ENCODE measurements at places on chromosomes 12 and 14.

DNA sequence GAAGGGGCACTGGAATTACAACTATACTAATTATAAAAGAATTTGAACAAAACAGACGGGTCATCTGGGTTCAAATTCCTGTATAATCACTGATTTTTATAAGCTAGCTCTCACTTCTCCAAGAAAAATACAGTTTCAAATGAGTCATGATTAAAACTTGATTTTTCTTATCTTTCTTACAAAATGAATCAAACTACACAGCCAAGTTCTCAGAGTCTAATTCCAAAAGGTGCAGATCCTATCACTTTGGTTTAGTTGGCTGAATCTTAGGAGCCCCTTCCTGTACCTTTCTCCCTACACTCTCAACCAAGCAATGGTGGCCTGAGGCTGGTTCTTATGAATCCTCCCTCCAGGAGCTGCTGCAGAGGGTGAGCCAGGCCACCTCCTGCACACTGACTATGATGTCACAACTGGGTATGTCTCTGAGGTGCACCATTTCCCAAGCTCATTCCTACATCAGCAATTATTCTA, 43.8 kb upstream of the BMP4 start:
- H3K4me1 ChIP-seq = no peaks in the 10 kb centered on the region
- no peak for DNase-seq
- H3K4me3 ChIP-seq = no peak overlapping the region
- H3K36me3 ChIP-seq = no peaks in the 10 kb centered on the region
- no peak overlapping the region for H3K27ac ChIP-seq

DNA sequence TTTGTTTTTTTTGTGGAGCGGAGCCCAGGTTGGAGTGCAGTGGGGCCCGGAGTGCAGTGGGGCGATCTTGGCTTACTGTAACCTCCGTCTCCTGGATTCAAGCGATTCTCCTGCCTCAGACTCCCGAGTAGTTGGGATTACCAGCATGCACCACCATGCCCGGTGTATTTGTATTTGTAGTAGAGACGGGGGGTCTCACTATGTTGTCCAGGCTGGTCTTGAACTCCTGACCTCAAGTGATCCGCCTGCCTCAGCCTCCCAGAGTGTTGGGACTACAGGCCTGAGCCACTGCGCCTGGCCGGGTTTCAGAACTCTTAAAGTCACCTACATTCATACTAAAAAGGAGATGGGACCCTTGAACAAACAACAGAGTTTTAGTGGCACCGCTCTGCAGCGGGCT, 52.7 kb downstream of the KRT80 start:
- H3K27me3 ChIP-seq = peaks cover 11% of the 10 kb centered on the region
- H3K27ac ChIP-seq = no peak overlapping the region
- H3K4me1 ChIP-seq = no peaks in the 10 kb centered on the region
- no peak overlapping the region for H3K4me3 ChIP-seq
- no peak for DNase-seq

DNA sequence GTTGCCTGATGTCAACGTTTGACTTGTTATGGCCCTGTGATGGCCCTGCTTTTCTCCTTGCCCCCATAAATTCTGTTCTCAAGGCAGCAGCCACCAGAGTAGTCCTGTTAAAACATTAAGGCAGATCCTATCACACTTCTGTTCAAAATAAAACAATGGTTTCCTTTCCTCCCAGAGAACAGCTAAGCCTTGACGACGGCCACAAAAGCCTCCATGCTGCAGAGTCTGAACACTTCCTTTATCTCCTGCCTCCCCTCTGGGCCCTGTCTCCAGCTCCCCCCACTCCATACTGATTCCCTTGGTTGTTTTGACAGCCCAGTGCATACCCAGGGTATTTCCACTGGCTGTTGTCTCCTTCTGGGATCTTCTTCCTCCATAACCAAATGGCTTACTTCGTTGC, 618.1 kb downstream of the MED13L start:
- H3K27me3 ChIP-seq = peaks cover 18% of the 10 kb centered on the region
- H3K36me3 ChIP-seq = no peaks in the 10 kb centered on the region
- no peak overlapping the region for H3K27ac ChIP-seq
- DNase-seq = no peak

GRCh38 chr14:34711169-34711568, 3.2 kb downstream of the CFL2 start:
- no peaks in the 10 kb centered on the region for H3K27me3 ChIP-seq
- H3K4me1 ChIP-seq = peaks cover 32% of the 10 kb centered on the region
- no peak overlapping the region for H3K27ac ChIP-seq
- DNase-seq = no peak

- H3K36me3 ChIP-seq = no peaks in the 10 kb centered on the region
- DNase-seq = no peak
- H3K4me1 ChIP-seq = no peaks in the 10 kb centered on the region
- H3K27me3 ChIP-seq = peaks cover 3% of the 10 kb centered on the region
- no peak overlapping the region for H3K4me3 ChIP-seq
These were observed 62.3 kb upstream of the PPP1R12A start for GRCh38 chr12:79997096-79997791.

GRCh38 chr12:4116251-4117111, 157.1 kb upstream of the CCND2 start:
- peaks cover 3% of the 10 kb centered on the region for H3K27me3 ChIP-seq
- no peaks in the 10 kb centered on the region for H3K36me3 ChIP-seq
- H3K4me3 ChIP-seq = no peak overlapping the region
- DNase-seq = no peak
- H3K4me1 ChIP-seq = peaks cover 84% of the 10 kb centered on the region

DNA sequence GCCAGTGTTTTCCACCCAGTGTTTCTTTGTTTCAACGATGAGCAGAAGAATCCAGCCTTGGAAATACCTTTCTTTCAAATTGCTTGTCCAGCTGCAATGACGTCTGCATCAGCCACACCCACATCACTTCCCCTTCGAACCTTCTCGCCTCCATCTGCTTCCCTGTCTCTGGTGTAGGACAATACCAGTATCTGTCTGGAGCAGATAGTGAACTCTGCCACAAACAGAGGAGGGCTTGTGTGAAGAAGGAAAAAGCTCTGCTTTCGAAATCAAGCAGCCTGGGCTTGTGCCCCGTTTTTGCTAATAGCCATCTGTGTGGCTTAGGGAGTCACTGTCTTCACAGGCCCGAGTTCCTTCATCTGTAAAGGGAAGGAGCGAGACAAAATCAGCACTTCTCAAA, 415.4 kb downstream of the ZFP36L1 start:
- H3K27ac ChIP-seq = peak overlapping the region; percentile 71
- peaks cover 56% of the 10 kb centered on the region for H3K4me1 ChIP-seq
- H3K4me3 ChIP-seq = no peak overlapping the region
- no peaks in the 10 kb centered on the region for H3K27me3 ChIP-seq

GRCh38 chr14:21098076-21098891, at the start of gene ZNF219:
TSS of gene ZNF219 (minus strand) at chr14:21098655. CDS start at chr14:21093591, 5,064 bp downstream.
- peak; percentile 63 for DNase-seq
- H3K36me3 ChIP-seq = no peaks in the 10 kb centered on the region
- peaks cover 35% of the 10 kb centered on the region for H3K4me1 ChIP-seq

- peak overlapping the region; percentile 63 for H3K27ac ChIP-seq
- no peak for DNase-seq
- no peak overlapping the region for H3K4me3 ChIP-seq
- no peaks in the 10 kb centered on the region for H3K27me3 ChIP-seq
These were observed 25.0 kb downstream of the YAF2 start for GRCh38 chr12:42213023-42213422.

DNA sequence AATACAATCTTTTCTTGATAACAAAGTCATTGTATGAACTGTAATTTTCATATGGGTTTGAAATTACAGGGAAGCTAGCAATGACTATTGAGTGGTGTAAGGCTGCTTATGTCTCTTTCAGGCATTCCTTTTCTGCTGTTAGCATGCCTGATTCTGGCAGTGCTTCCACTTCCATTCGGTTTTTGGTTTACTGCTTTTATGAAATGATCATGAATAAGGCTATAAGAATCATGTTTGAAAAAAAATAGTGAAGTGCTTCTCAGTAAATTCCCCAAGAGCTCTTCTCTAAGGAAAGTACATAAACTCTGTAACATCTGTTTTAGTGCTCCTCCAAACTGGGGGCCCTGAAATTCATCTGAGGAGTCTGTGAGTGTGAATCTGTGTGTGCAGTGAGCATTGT, 434.0 kb upstream of the RGS6 start:
- H3K4me3 ChIP-seq = no peak overlapping the region
- no peak for DNase-seq
- peaks cover 20% of the 10 kb centered on the region for H3K4me1 ChIP-seq
- H3K27me3 ChIP-seq = no peaks in the 10 kb centered on the region
- peaks cover 21% of the 10 kb centered on the region for H3K36me3 ChIP-seq
